ENCODE measurements at places on chromosomes 1 and 21.

DNA sequence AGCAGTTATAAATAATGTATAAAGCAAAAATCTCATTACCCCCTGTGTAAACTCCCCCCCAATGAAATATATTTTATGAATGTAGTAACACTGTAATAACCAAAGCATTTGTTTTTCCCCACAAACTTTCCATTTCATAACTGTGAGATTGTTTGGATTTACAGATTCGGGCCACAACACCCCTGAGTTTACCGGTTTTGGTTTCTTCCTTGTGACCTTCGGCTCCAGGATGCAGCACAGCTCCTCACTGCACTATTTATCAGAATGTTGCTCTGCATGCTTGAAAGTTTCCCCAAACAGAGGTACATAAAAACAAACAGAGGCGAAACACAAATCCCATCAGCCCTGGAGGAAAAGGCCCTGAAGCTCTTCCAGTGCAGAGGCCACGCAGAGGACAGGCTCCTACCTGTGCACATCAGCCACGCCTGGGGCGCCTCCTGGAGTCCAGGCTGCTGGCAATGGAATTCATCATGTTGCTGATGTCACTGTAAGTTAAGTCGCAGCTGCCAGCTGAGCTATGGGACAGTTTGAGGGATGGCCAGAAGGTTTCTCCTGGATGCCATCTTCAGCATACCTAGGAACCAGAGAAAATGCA lies 122.0 kb downstream of the LMO4 start:
- no peak for DNase-seq

GRCh38 chr1:202063093-202063492 lies 52.7 kb downstream of the ELF3 start:
- DNase-seq, result no peak

GRCh38 chr1:50880373-50880772 lies 79.7 kb downstream of the FAF1 start:
- DNase-seq, result no peak

GRCh38 chr21:21664871-21665270 lies 666.7 kb downstream of the NCAM2 start:
- DNase-seq, result no peak

GRCh38 chr1:57672346-57673140 lies 248.7 kb upstream of the DAB1 start:
- DNase-seq, result no peak

GRCh38 chr1:214316593-214316992 lies 35.6 kb downstream of the SMYD2 start:
- no peak for DNase-seq

- no peak for DNase-seq
Measured at GRCh38 chr1:241212628-241213027, 144.4 kb downstream of the RGS7 start.

- no peak for DNase-seq
Measured at GRCh38 chr21:41488080-41488479, 19.9 kb downstream of the TMPRSS2 start.

GRCh38 chr1:230400007-230400344 lies 26.2 kb downstream of the PGBD5 start:
- no peak for DNase-seq

DNA sequence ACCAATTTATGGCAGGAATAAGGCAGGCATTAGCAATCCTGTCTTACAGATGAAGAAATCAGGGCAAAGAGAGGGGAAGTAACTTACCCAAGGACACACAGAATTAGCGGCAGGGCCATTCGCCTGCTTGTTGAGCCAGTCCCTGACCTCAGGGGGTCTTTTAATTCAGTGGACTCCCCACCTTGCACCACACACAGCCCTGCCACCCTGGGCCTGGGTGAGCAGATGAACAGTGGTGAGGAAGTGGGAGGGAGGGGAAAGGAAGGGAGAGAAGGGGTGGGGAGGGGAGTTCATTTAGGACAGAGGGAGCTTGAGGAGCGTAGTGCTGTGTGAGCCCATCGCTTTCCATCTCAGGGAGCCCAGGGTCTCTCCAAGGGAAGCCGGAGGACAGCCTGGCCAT lies 34.7 kb downstream of the GLIS1 start:
- no peak for DNase-seq

DNA sequence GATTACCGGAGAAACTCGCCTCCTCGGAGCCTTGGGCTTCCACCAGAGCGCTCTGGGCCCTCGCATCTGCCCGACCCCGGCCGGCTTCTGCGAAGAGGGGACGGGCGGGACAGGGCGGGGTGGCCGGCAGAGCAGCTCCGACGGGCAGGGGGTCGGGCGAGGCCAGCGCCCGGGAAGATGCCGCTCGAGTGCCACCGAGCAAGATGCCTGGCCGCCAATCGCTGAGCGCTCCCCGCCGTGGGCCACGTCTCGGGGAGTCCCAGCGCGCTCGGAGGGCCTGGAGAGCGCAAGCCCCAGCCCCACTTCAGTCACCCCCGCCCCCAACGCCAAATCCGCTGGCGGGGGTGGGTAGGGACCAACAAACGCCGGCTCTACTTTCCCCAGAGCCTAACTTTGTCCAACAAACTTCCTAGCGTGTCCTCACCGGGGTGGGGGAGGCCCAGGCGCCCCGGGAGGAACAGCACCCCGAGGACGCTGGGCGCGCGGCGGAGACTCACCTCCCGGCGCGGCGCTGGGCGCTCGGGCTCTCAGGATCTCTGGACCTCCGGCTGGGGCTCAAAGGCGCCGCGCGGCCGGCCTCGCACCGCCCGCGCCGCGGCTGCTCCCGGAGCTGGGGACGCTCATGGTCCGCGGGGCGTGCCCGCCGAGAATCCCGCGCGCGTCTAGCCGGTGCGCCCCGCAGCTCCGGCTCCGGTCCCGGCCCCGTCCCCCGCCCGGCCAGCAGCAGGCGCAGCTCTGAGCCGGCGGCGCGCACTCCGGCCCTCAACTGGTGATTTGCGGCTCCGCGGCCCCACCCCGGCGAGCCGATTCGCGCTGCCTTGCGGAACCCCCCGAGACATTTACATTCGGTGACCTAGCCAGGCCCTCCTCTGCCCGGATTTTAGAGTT lies at the start of gene BCAR3:
Gene BCAR3 (minus strand): TSS at position 737 of the 888 bp plus-strand sequence. CDS start 6,907 bp downstream, outside the sequence.
- peak; percentile 69 for DNase-seq

DNA sequence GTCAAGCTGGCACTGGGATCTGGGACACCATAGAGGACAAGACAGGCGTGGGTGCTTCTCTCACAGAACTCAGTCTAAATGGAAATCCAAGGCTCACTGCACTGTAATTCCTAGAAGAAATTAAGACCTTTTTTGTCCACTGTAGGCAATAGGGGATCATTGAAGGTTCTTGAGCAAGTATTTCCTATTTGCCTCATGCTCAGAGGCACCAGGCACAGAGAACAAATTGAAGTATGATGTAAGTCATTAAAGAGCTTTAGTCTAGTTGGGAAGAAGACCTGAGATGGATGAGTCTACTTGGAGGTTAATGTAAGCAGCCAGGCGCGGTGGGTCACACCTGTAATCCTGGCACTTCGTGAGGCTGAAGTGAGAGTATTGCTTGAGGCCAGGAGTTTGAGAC lies 34.6 kb downstream of the EIF2D start:
- no peak for DNase-seq

DNA sequence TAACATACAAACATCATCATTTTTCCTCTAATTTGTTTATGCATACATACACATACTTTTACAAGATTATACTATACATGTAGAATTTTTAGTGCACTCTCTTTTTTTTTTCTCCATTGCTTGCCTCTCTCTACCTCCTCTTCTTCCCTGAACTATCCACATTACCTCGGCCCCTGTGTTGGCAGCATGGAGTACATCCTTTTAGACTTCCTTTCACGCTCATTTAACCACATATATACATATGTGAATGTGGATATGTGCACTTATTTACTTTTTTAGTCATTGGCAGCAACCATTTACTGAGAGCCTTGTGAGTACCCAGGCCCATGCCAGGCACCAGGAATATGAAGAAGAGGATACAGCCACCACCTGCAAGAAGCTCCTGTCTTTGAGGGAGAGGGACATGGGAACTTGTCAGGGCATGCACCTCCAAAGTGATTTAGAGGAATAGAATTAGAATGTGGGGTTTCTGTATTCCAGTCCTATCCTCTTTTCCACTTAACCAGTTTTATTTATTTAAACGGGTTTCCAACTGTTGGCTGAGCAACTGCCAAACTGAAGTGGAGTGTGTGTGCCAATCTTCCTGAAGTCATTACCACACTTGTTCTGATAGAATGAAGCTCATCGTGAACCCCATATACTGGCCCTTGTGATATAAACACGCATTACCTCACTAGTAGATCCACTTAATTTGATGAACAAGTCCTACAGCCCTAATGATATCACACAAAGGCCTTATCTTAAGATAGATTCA lies 212.6 kb downstream of the TNR start:
- DNase-seq, result no peak

DNA sequence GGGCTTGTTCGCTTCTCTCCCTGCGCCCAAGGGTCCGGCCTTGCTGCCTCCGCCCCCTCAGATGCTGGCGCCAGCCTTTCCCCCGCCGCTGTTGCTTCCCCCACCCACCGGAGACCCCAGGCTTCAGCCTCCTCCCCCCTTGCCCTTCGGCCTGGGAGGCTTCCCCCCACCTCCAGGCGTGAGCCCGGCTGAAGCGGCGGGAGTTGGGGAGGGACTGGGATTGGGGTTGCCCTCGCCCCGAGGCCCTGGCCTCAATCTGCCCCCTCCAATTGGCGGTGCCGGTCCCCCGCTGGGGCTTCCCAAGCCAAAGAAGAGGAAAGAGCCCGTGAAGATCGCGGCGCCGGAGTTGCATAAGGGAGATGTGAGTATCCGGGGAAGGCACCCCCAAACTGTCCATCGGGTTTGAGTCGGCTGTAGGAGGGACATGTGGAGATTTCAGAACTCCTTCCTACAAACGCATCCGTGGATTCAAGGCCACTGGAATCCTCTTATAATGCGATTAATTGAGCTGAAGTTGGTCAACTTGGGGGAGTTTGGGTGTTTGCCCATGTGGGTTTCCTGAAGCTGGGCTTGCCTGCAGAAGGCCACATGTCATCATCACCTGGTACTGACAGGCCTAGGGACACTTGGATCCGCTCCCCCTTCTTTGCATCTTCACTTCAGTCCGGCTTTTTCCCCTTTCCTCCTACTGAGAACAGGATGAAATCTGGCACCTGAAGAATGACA lies 707 bp downstream of the PRCC start:
- DNase-seq, result no peak

DNA sequence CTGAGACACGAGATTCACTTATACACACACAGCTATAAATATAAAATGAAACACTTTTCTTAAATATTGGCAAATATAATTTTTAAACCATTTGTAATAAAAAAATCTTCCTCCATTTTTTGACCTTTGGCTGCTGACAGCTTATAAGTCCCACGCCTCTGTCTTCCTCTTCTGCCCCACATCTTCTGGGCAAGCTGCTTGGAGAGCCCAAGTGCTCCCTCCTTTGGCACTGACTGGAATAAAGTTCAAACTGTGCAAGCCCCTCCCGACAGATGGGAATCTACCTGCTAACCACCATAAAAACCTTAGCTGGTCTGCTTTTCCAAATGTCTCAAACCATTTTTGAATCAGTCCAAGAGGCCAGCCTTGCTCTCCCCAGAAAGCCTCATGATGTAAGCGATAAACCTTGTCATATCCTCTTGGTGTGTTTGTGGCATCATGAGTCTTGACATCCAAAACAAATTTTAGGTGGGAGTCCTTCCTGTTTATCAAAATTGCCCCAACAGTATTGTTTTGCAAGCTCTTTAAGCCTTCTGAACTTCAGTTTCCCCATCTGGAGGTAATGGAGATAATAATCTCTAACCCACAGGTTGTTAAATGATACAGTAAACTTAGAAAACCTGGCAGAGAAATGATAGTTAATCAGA lies 99.8 kb downstream of the SNX7 start:
- no peak for DNase-seq

- no peak for DNase-seq
Measured at GRCh38 chr1:59804301-59804700, 10.4 kb upstream of the HOOK1 start.

Measured in hepatic stellate cell (primary cell).